NCI-H2081 (cell line): ENCODE measurements at places on chromosomes 3 and 15.

DNA sequence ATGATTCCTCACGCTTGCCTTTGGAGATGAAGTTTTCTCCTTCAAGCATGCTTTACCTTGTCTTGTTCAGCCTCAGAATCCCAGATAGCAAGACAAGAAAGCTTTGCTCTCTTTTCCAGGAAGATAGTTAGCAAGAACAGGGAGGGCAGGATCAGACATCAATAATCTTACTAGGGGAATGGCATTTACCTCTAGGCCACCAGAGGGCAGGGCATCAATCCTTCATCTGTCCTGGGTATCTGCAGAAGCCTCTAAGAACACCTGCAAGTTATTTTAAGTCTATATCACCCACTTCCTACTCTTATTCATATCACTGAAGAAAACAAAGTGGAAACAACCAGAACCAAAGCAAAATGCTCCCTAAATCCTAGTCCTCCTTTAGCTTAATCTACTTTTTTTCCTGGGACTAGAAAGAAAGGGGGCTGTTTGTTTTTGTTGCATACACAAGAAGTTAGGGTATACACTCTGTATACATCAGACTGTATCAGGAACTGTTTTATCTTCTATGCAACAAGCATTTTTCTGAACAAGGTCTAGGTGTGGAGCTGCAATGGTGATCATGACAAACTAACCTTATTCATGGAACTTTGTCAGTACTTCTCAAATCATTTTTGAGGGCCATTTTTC is 862.5 kb downstream of the CADM2 start:
- peak; percentile 42 for DNase-seq

- DNase-seq, result peak; percentile 32
Observed at GRCh38 chr3:139629033-139629432, 48.7 kb downstream of the NMNAT3 start.

GRCh38 chr15:70758790-70759462 is 4.4 kb downstream of the UACA start:
- DNase-seq, result no peak

DNA sequence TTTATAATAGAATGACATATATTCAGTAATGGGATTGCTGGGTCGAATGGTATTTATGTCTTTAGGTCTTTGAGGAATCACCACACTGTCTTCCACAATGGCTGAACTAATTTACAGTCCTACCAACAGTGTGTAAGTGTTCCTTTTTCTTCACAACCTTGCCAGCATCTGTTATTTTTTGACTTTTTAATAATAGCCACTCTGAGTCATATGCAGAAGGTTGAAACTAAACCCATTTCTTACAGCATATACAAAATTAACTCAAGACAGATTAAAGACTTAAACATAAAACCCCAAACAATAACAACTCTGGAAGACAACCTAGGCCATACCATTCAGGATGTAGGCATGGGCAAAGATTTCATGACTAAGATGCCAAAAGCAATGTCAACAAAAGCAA is 671.4 kb downstream of the AGBL1 start:
- DNase-seq, result no peak

DNA sequence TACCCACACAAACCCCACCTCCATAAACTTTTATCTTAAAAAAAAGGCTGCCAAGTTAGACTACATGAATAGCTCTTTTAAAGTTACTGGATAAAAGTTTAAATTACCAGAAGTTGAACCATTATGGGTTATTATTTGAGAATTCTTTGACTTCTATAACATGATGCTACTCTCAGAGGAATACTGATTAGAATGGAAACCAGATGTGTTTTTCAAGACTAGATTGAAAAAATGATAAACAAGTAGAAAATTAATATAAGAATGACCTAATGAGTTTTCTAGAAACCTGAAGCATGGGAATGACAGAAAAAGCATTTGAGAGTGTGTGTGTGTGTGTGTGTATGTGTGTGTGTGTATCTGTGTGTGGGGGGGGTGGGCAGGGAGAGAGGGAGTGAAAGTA is 12.4 kb upstream of the FGF7 start:
- DNase-seq, result no peak

- no peak for DNase-seq
Observed at GRCh38 chr3:118544458-118544857, 490.2 kb downstream of the IGSF11 start.

GRCh38 chr3:87207460-87207859 is 19.6 kb upstream of the CHMP2B start:
- DNase-seq, result no peak
